Activated CD4-positive, alpha-beta T cell treated with anti-CD3 and anti-CD28 coated beads for 48 hours (primary cell): ENCODE measurements at places on chromosomes 2 and 18.

DNA sequence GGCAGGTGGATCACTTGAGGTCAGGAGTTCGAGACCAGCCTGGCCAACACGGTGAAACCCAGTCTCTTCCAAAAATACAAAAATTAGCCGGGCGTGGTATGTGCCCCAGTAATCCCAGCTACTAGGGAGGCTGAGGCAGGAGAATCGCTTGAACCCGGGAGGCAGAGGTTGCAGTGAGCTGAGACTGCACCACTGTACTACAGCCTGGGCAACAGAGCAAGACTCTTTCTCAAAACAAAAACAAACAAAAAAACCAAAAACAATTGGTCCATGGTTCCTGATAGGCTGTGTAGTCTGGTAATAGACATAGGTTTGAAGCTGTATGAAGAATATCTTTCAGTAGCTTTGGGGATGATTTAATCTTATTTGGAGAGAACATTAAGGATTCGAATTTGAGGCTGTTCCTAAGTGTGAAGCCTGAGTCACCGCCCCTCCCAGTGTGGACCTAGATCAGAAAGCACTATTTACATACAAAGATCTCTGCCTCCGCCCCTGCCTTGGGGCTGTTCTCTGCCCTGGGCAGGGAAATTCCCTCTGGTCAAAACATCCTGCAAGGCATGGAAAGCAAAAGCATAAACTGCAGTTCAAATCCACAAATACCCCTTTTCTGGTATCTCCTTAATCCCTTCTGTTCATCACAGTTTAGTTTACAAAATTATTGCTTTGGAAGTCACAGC is 52.8 kb upstream of the PMAIP1 start:
- DNase-seq: peak; percentile 70

DNA sequence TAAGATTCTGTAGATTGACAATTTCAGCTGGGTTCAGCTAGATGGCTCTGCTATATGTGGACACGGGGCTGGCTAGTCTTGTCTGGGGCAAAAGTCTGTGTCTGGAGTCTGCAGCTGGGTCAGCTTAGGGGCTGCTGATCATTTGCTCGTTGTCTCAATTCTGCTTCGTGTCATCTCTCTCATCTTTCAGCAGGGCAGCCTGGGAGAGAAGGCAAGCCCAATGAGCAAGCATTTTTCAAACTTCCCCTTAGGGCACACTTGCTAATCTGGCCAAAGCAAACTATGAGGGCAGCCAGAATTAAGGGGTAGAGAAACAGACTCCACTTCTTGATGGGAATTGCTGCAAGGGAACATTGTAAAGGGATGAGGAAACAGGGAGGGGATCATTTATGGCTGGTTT is 462.6 kb downstream of the SLC4A3 start:
- DNase-seq: no peak

- no peak for DNase-seq
These were observed 110.2 kb downstream of the BMPR2 start for GRCh38 chr2:202486351-202486750.

GRCh38 chr18:51692612-51693011 is 495.1 kb upstream of the MEX3C start:
- no peak for DNase-seq

DNA sequence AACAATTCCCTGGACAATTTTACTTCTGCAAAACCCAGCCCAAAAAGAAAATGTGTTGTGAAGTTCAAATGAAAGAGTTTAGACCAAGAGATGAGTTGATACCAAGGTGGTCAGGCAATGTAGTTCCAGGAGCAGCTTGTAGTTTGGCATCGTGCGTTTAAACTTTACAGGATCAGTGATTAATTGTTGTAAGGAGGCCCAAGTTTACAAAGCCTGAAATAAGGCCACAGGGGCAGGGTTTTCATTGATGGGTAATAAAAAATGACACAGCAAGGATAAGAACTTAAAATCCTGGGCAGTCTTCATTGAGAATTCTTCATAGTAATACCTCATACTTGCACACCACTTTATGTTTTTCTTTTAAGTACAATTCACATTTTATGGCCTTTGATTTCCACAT is 463.9 kb upstream of the HNRNPA3 start:
- DNase-seq: no peak
